ENCODE measurements at places on chromosomes 2 and 18.

DNA sequence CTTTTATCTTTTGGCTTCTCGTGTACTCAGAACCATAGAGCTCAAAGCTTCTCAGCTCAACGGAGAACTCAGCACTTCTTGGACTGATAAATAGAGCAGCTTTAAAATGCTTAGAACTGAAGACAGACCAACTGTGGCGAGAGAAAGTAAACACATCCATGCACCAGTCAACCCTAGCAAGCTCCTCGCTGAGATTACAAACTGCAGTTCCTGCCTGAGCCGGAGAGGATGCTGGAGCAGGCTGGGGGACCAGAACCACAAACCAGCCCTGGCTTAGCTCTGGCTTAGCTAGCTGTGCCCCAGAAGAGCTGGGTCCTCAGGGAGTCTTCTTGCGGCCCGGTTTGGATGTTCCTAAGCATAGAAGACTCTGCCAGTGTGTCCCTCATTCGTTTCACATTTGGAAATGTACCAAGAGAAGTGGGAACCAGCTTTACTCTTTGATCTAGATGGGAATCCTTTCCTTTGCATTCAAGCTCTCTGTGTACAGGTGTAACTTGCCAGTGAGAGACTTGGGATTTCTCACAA, 5.6 kb downstream of the PAX8 start:
- DNase-seq, result peak; percentile 24

DNA sequence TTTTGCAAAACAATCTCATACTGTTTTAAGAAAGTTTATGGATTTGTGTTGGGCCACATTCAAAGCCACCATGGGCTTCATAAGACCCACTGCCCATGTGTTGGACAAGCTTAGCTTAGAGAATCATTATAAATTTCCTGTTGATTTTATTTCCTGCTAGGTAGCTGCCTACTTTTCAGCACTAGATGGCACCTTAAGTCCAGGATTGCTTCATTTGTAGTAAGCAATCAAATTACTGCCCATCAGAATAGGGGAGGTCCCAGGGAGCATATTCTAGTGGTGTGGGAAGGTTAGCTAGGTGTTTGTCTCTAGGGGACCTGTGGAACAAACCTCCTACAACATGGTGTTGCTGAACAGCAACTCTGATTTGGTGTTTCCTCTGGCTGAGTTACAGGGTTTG, 11.0 kb upstream of the DCDC2C start:
- DNase-seq, result peak; percentile 67

DNA sequence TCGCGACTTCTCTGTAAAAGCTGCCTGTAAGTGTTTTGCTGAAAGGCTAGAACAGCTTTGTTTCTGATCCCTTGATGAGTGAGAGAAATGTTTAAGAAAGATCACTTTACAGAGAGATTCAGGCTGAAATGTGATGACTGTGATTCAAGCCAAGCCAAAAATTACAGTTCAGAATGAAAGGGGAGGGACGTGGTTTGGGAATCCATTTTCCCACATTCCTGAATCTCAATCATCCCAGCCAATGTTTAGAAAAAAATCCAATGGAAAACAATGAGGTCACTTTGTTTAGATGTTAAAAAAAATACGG, 416.7 kb downstream of the ARHGAP15 start:
- no peak for DNase-seq

- no peak for DNase-seq
Measured at GRCh38 chr2:65532937-65533336, 100.5 kb upstream of the SPRED2 start.

All from DMS53 (cell line).